Gastroesophageal sphincter (tissue), 4 donors: ENCODE measurements at places on chromosomes 5 and 9.

- no peak for ATAC-seq
Observed at GRCh38 chr9:21552244-21553170, 70.4 kb upstream of the IFNE start.

DNA sequence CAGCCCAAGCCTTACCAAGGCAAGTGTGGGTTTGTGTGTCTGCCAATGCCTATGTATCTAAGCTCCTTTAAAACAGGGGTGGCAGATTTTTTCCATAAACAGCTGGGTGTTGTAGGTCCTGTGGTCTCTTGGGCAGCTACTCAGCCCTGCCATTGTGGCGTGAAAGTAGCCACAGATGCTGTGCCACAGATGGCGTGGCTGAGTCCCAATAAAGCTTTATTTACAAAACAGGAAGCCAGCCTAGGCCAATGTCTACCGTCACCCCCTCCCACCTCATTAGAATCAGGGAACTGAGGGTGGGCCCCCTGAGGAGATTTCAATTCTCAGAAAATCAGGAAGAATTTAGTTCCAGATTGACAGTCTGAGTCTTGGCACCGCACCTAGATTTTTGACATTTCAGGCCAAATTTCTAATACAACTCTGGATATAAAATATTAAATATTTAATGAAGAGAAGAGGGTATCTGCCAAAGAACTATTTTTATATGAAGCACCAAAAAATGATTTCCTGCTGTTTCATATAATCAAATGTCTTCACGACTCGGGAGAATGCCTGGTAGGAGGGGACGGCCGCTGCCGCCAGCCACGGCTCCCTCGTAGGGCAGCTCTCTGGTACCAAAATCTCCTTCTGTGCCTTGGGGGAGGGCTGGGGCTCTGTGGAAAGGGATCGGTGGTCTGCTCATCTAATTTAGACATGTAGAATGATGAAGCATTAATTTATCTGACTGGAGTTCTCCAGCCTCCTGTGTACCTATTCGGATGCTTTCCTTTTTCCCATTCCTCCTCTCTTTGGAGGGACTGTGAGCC is 420.9 kb downstream of the IRX2 start:
- ATAC-seq, result no peak

DNA sequence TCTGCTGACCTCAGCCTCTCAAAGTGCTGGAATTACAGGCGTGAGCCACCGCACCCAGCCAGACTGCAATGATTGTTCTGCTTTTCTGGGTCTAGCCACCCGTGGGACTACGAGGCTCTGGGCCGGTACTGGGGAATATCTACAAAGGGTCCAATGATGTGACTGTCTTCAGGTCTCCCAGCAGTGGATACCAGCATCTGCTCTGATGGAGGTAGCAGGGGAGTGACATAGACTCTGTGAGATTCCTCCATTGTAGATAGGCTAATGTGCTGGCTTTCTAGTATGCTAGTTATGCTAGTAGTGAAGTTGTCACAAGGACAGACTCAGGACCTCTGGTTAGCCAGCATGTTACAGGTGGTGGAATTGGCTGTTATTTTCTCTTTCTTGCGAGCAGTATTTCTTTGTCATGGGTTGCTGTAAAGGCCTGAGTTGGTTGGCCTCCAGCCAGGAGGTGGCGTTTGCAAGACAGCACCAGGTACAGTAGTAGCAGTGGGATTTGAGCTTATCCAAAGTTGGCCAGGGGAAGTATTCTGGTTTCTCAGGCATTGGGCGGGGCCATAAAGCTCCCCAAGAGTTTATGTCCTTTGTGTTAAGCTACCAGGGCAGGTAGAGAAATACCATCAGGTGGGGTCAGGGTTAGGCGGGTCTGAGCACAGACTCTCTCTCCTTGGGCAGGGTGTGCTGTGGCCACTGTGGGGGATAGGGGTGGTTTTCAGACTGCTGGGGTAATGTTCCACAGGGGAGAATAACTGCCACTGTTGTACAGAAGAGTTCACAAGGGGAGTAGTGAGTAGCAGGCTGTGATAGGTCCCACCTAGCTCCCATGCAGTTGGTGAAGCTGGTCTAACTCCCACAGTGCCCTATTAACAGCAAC is 105.2 kb downstream of the SGCD start:
- no peak for ATAC-seq

DNA sequence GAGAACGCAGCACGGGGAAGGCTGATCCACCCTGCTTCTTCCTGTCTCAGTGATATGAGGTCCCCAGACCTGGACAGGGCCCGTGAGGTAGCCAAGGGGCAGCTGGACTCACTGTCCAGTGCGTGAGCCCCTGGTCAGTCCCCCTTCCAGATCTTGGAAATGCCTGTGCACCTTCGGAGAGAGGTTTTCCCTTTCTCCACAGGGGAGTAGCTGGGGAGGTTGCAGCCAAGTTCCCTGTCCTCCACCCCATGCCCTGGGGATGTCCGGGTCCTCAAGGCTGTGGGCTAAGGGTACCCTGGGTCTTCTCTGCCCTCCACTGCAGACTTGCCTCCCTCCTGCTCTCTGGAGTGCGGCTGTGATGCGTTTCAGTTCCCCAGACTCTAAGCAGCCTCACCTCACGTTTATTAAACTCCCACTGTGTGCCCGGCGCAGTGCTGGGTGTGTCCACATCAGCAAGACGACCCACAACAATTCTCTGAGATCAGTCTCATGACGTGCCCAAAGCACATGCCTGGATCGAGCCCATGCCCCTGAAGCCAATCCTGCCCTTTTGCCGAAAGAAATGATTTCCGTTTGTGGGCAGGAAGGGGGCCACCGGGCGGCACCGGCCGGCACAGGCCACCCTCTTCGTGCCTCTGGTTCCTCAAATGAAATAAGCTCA is 101.3 kb upstream of the PHYKPL start:
- ATAC-seq, result no peak

GRCh38 chr9:89448821-89449220 is 49.1 kb downstream of the SEMA4D start:
- no peak for ATAC-seq

- no peak for ATAC-seq
Observed at GRCh38 chr9:4750023-4750673, 9.1 kb upstream of the AK3 start.

DNA sequence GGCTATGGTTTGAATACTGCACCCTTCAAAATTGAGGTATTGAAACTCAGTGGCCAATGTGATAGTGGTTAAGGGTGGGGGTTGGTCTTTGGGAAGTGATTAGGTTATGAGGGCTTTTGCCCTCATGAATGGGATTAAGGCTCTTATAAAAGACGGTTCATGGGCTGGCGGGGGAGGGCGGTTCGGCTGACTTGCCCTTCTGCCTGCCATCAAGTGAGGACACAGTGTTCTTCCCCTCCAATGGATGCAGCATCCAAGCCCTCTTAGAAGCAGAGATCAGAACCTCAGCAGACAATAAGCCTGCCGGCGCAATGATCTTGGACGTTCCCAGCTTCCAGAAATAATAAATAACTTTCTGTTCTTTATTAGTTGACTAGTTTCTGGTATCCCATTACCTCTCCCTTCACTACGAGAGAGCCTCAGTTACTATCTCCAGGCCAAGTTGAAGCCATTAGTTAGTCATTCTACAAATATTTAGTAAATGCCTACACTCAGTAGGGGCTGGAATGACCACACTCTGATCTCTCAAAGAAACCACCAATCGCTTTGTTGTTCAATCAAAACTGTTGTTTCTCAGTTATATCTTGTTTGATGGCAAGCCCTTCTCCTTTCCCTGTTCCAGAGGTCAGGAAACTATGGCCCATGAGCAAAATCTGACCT is 219.3 kb downstream of the TSSK1B start:
- no peak for ATAC-seq

- no peak for ATAC-seq
Observed at GRCh38 chr9:21172156-21172555, 5.7 kb upstream of the IFNA21 start.

- ATAC-seq, result no peak
Observed at GRCh38 chr5:151038801-151039238, 18.4 kb downstream of the GPX3 start.

DNA sequence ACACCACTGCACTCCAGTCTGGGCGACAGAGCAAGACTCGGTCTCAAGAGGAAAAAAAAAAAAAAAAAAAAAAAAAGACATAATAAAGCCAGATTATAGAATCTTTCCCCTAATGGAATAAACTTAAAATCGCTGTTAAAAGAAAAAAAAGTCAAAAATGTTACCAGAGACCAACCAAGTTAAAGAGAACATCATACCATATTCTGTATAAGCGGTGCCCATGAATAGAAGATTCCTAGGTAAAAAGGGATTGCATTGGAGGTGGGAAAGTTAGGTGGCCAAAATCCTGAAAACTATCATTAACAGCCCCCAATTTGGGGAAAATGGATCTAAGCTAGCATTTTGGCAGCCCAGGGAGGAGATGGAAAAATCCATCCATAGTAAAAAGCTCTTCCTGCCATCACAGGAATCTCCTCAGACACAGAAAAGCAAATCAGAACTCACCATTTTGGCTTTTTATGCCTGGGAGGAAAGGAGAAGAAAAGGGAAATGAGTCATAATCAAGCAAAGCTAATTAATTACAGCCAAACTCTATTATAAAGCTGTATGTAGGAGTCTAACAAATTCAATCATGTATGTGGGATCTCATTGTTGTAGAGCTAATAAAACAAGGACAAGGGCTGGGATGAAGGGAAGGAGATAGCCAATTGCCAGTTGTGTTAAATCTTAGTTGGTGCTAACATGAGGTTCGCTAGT is 363.8 kb downstream of the ARL15 start:
- ATAC-seq, result no peak

GRCh38 chr9:130986356-130986965 is 22.5 kb upstream of the LAMC3 start:
- ATAC-seq, result no peak

DNA sequence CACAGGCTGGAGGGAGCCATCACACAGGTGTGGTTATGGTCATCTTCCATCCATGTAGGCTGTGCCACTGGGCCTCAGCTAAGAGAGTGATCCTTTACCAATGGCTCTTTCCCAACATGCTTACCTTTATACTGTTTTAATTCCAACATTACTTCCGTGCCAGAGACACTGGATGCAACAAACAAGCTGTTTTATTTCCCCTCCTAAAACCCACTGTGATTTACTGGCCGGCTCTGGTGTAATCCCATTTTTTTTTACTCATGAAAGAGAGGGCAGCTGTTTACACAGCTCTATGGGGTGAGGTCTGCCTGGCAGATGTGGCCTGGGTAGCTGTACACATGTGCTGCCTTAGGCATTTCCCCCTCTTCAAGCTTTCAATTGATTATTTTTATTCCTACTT is 58.5 kb downstream of the MACROH2A1 start:
- no peak for ATAC-seq

DNA sequence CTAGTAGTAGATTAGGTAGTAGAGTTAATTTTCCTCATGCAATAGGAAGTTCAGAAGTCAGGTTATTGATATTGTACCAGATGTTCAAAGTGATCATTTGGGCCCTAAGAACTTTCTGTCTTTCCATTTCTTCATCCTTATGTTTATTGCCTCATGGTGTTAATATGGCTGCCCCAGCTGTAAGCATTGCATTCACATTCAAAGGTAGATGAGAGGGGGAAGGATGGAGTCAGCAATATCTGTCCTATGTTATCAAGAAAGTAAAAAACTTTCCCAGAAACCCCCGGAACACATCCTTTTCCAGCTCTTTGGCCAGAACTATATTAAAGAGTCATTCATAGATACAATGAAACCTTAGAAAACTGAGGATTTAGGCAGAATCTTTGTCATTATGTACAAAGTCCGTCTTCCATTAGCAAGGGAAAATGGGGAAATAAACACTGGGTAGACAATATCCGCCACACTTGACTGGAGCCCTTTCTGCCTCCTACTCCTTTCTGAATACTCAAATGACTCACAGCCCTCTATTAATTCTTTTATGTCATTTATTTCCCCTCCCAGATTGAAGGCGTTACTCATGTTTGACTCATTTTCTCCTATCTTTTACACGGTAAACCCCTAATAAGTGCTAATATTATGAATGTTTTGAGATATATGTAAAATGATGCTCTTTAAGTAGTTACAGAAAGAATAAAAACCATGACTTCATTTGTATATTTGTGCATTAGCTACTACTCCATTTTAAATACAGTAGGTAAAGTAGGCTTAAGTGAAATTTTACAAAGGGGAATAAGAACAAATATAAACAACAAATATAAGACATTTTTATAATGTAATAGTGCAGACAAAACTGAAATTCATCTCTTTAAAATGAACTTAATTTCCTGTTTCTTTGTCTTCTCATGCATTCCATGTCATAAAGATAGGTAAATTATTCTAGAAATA is 127.6 kb downstream of the SLF1 start:
- no peak for ATAC-seq

DNA sequence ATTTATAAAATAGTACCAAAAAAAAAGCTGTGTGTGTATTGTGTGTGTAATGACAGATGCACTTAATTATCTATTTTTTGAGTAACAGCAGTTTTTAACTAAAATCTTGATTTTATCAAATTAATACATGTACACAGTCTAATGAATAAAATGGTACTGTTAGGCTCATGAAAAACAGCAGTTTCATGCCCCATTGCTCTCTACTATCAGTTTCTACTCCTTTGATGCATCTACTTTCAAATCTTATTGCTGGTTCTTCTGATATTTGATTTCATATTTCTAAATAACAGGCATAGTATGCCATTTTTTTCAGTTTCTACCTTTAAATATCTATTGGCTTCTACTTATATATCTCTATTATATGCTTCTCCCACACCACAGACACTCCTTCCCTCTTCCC is 117.4 kb downstream of the CCDC171 start:
- no peak for ATAC-seq

DNA sequence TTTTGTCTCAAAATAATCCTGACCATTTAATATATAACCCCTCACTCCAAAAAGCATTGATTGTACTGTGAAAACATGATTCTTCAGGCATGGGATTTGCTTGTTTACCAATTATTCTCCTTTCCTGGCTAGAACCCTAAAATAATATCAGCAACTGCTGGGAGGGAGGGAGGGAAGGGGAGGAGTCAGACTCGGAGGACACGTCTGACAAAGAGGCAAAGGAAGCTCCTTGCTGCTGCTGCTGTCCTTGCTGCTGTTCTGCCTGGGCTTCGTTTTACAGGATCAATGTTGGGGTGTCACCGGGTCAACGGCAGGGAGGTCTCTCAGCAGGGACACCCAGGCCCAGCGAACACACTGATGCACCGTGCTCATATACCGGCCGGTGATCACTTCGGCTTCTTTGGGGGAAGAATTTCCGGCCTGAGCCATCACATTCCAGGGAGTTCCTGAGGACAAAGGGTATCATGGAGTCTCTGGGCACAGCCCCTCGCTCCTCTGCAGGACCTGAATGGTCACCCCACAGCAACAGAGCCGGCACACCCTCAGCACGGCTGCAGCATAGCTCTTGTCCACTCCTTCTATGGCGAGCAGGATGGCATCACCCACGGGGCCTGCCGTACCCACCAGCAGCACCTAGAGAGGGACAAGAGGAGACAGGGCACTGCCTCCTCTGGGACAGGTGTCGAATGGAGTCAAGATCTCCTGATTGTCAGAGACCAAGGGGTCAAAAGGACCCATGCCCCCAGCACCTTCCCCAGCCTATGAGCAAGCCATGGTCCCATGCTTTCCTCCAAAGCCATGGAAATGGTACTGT is 27.9 kb downstream of the MED10 start:
- ATAC-seq, result no peak
